ENCODE measurements at places on chromosomes 1 and 21.
A peak's percentile ranks its signal among the peaks of the same experiment; 100 is the strongest.

GRCh38 chr1:87867626-87868025 lies 538.9 kb downstream of the LMO4 start:
- DNase-seq, result no peak

DNA sequence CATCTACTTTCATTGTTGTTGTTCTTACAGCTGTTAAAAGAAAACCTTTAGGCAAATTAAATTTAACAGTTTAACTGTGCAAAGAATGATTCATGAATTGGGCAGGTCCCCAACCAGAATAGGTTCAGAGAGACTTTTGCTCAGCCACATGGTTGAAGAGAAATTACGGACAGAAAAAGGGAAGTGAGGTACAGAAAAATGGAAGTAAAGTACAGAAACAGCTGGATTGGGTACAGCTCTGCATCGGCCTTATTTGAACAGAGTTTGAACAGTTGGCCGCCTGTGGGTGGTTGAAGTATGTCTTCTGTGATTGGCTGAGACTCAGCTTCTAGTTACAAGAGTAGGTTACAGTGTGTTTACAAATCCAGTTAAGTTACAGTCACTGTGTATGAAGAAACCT lies 210.1 kb downstream of the FGGY start:
- peak; percentile 63 for DNase-seq

DNA sequence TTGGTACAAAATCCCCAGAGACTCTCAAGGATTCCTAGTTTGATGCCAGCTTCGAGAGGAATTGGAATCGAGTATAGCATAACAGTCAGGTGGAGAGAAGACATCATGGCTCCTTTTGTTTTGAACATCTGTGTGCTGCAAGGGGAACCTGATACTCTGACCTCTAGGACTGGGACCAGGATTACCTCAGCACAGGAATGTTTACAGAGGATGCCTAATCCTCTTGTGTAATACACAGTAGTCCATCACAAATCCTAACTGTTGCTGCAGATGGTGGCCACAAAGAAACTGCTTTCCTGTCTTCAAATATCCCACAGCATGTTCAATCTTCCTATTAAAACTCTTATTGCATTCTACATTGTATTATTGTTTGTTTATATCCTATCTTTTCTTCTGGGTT lies 111.8 kb upstream of the PRMT6 start:
- DNase-seq, result no peak

GRCh38 chr1:36256558-36257374 lies 32.5 kb downstream of the THRAP3 start:
- no peak for DNase-seq

- no peak for DNase-seq
Observed at GRCh38 chr1:157983787-157984186, 9.7 kb upstream of the KIRREL1 start.

DNA sequence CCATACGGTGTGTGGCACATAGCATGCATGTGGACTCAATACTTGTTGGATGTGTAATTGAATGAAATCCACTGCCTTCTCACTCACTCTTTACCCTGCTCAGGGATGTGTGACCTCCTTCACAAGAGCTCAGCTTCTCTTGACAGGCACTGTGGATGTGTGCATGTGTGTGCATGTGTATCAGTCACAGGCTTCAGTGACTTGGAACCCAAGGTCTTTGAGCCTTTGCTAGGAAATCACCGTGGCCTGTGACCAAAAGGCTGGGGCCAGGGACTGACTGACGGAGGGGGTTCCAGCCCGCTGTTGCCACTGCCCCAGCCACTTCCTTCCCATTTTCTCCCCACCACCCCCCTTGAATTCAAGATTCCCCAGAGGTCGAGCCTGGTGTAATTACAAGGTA lies 144.4 kb upstream of the POU3F1 start:
- DNase-seq, result no peak
